ENCODE measurements at places on chromosomes 5 and 9. TPM values are rescaled to one million over a fixed set of nuclear protein-coding genes. Genes with fewer than 3 reads are reported as not detected.
A peak's percentile ranks its signal among the peaks of the same experiment; 100 is the strongest.

The ADGRD2 gene
- not detected for total RNA-seq

The HCN1 gene
- total RNA-seq = 0.13 TPM

The PKD2L2 gene
- total RNA-seq = 0.37 TPM

The GFI1B gene
- total RNA-seq = not detected

- no peak overlapping the region for H3K4me3 ChIP-seq
- DNase-seq = no peak
- no peaks in the 10 kb centered on the region for H3K36me3 ChIP-seq
- H3K27me3 ChIP-seq = no peaks in the 10 kb centered on the region
Observed at GRCh38 chr5:11793396-11793795, 110.8 kb downstream of the CTNND2 start.

- H3K27me3 ChIP-seq = no peaks in the 10 kb centered on the region
- no peak for DNase-seq
- H3K4me1 ChIP-seq = no peaks in the 10 kb centered on the region
- no peaks in the 10 kb centered on the region for H3K36me3 ChIP-seq
Observed at GRCh38 chr5:83729362-83729761, 8.7 kb upstream of the HAPLN1 start.

- peak; percentile 56 for DNase-seq
- H3K4me1 ChIP-seq = peaks cover 3% of the 10 kb centered on the region
- no peak overlapping the region for H3K4me3 ChIP-seq
- H3K36me3 ChIP-seq = peaks cover 86% of the 10 kb centered on the region
- no peaks in the 10 kb centered on the region for H3K27me3 ChIP-seq
Observed at GRCh38 chr5:149834246-149834855, 104.2 kb downstream of the PPARGC1B start.

GRCh38 chr5:132865668-132866341 is 464 bp downstream of the GDF9 start:
- H3K4me1 ChIP-seq = peaks cover 24% of the 10 kb centered on the region
- peak overlapping the region; percentile 67 for H3K4me3 ChIP-seq
- DNase-seq = no peak
- no peaks in the 10 kb centered on the region for H3K27me3 ChIP-seq
- H3K27ac ChIP-seq = peak overlapping the region; percentile 96
- peaks cover 34% of the 10 kb centered on the region for H3K36me3 ChIP-seq
